ENCODE measurements at places on chromosomes 1 and 21. TPM values are rescaled to one million over a fixed set of nuclear protein-coding genes. Genes with fewer than 3 reads are reported as not detected.

NBPF4 gene
- not detected for polyA plus RNA-seq

GRCh38 chr1:37108596-37109188 is 74.4 kb upstream of the GRIK3 start:
- no peak for DNase-seq
- H3K4me3 ChIP-seq: no peak overlapping the region
- no peaks in the 10 kb centered on the region for H3K36me3 ChIP-seq
- no peak overlapping the region for H3K27ac ChIP-seq

GRCh38 chr1:95193591-95193990 is 40.4 kb upstream of the RWDD3 start:
- peaks cover 2% of the 10 kb centered on the region for H3K4me1 ChIP-seq
- no peak overlapping the region for H3K4me3 ChIP-seq
- H3K36me3 ChIP-seq: no peaks in the 10 kb centered on the region
- no peak for DNase-seq
- H3K27me3 ChIP-seq: no peaks in the 10 kb centered on the region

DNA sequence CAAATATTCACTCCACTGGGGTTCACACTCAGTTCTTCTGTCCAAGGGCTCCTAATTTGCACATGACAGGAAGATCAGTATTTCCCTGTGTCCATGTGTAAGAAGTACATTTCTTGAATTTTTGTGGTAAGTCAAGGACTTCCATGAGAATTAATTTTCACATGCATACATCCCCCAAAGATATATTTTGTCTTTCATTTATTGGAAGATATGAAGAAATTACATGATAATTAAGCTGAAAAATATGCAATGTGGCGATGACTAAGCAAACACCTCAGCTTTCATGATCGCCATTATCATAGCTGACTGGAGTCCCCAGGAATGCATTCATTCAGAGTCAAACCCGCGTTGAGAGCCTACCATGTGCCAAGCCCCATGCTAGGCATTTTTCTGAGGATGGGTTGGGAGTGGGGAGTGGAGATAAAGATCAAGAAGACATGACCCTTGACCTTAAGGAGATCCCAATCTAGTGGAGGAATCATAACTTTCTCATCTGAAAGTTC is 104.6 kb upstream of the F3 start:
- no peak overlapping the region for H3K27ac ChIP-seq
- H3K27me3 ChIP-seq: no peaks in the 10 kb centered on the region
- H3K4me1 ChIP-seq: peaks cover 2% of the 10 kb centered on the region
- DNase-seq: no peak
- H3K36me3 ChIP-seq: no peaks in the 10 kb centered on the region
- no peak overlapping the region for H3K4me3 ChIP-seq

- no peak overlapping the region for H3K27ac ChIP-seq
- no peaks in the 10 kb centered on the region for H3K4me1 ChIP-seq
- no peak overlapping the region for H3K4me3 ChIP-seq
- H3K27me3 ChIP-seq: no peaks in the 10 kb centered on the region
Observed at GRCh38 chr1:101683136-101683535, 313.6 kb downstream of the OLFM3 start.

DNA sequence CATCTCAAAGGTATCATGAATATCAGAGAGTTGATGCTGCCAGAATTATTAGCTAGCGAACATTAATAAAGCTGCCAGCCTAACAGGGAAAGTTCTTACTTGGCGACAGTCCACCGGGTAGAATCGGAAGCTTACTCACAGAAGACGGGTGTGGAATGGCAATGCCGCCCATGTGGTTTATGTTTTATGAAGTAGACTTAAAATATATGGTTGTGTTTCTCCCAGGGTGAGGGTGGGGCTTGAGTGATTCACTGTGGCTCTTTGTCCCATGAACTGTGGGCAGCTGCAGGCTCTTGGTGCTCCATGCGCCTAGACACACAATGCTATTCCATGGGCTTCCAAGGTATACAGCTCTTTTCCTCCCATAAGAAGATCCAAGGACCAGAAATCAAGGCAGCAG is 162.7 kb downstream of the PIGK start:
- H3K27ac ChIP-seq: no peak overlapping the region
- DNase-seq: no peak
- no peaks in the 10 kb centered on the region for H3K27me3 ChIP-seq
- no peaks in the 10 kb centered on the region for H3K36me3 ChIP-seq
- no peaks in the 10 kb centered on the region for H3K4me1 ChIP-seq

DNA sequence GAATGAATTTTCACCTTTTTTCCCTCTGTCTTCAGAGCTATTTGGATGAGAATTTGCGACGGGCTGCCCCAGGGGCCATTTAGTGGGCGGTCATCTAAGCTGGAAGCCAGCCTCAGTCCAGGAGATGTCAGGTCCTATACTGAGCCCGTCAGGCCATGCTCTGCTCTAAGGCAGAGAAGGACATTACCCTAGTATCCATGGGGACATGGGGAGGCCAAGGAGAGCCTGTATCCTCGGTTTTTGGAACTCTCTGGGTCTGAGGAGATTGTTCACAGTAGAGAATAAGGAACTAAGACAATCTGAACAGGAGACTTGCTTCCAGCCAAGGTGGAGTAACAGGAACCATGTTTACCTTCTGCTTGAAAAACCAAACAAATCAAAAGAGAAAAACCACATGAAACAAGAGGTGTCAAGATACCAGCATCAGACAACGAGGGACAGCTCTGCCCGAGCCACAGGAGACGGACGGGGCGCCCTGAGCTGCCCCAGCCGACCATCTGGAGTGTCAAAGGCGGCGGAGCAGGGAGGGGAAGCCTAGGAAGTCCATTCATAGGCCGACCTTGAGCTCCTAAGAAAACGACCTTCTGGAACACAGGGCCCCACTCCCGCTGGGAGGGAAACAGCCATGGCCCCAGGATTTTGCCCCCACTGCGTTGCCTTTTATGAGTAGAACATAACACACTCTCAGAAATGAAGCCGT is 20.0 kb upstream of the ADARB1 start:
- H3K4me3 ChIP-seq: no peak overlapping the region
- peaks cover 10% of the 10 kb centered on the region for H3K4me1 ChIP-seq
- no peaks in the 10 kb centered on the region for H3K36me3 ChIP-seq
- H3K27me3 ChIP-seq: no peaks in the 10 kb centered on the region
- H3K27ac ChIP-seq: no peak overlapping the region
- no peak for DNase-seq

- H3K27ac ChIP-seq: no peak overlapping the region
- DNase-seq: no peak
- H3K4me3 ChIP-seq: no peak overlapping the region
- H3K27me3 ChIP-seq: no peaks in the 10 kb centered on the region
- no peaks in the 10 kb centered on the region for H3K4me1 ChIP-seq
Observed at GRCh38 chr1:220250681-220251080, 21.6 kb downstream of the RAB3GAP2 start.

DNA sequence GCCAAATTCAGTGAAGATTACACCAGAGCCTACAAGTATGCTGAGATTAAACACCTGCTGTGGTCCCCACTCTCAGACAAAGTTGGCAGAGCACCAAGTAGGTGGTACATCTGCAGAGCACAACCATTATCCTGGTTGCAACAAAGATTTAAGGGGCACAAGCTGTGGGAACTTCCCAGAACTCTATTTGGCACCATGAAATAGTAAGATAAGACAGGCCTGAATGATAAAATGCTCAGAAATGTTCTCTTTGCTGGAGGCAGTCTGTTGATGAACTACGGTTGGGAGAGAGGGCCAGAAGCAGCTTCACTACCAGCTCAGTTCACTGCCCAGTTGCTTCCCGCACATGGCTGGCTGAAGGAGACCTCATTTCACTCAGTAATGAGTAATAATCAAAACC is 19.9 kb downstream of the RPL5 start:
- H3K27ac ChIP-seq: peak overlapping the region; percentile 18
- H3K4me1 ChIP-seq: peaks cover 12% of the 10 kb centered on the region
- no peaks in the 10 kb centered on the region for H3K27me3 ChIP-seq
- peak; percentile 46 for DNase-seq
- H3K36me3 ChIP-seq: no peaks in the 10 kb centered on the region
- H3K4me3 ChIP-seq: no peak overlapping the region

GRCh38 chr1:119112791-119113190 is 27.7 kb downstream of the WARS2 start:
- H3K27ac ChIP-seq: no peak overlapping the region
- H3K27me3 ChIP-seq: no peaks in the 10 kb centered on the region
- no peak overlapping the region for H3K4me3 ChIP-seq

- H3K27me3 ChIP-seq: no peaks in the 10 kb centered on the region
- H3K27ac ChIP-seq: no peak overlapping the region
- H3K4me3 ChIP-seq: no peak overlapping the region
- no peaks in the 10 kb centered on the region for H3K4me1 ChIP-seq
- no peaks in the 10 kb centered on the region for H3K36me3 ChIP-seq
Observed at GRCh38 chr1:3531928-3532327, 77.5 kb downstream of the ARHGEF16 start.

DNA sequence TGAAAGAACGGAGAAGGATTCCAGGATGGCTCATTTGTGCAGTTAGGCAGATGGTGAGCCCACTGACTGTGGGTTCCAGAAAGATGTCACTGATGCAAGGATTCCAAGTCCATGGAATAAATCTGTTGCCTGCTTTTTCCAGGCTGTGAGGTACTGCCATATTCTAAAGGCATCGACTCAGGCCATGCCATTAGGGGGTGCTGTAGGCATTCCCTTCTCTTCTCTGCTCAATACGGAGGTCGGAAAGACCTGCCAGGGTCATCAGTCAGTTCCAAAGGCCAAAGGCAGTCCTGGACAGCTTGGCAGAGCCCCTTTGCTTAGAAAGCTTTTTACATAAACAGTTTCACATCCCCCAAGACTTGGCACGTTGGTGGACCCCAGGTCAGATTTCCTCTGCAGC is 31.7 kb upstream of the TMEM125 start:
- no peak overlapping the region for H3K27ac ChIP-seq
- DNase-seq: peak; percentile 51
- no peak overlapping the region for H3K4me3 ChIP-seq

DNA sequence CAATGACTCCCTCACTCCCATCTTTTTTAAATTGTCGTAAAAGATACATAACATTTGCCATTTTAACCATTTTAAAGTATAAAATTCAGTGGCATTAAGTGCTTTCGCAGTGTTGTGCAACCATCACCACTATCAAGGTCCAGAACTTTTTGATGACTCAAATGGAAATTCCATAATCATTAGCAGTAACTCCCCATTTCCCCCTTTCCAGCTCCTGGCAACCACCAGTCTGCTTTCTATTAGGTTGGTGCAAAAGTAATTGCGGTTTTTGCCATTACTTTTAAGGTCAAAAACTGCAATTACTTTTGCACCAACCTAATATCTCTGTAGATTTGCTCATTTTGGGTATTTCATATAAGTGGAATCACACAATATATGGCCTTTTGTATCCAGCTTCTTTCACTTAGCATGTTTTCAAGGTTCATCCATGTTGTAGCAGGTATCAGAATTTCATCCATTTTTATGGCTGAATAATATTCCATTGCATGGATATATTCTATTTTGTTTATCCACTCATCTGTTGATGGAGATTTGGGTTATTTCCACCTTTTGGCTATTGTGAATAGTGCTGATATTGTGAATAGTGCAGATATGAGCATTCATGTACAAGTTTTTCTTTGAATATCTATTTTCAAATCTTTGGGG is 159.7 kb downstream of the HIVEP3 start:
- DNase-seq: no peak
- H3K4me3 ChIP-seq: no peak overlapping the region
- H3K4me1 ChIP-seq: no peaks in the 10 kb centered on the region
- H3K27ac ChIP-seq: peak overlapping the region; percentile 41
- no peaks in the 10 kb centered on the region for H3K36me3 ChIP-seq
